ENCODE measurements at places on chromosomes 2 and 18.

GRCh38 chr18:25038261-25038660 lies 313.7 kb downstream of the ZNF521 start:
- DNase-seq: no peak

- peak; percentile 8 for DNase-seq
Observed at GRCh38 chr2:202104286-202104870, 31.3 kb downstream of the KIAA2012 start.

DNA sequence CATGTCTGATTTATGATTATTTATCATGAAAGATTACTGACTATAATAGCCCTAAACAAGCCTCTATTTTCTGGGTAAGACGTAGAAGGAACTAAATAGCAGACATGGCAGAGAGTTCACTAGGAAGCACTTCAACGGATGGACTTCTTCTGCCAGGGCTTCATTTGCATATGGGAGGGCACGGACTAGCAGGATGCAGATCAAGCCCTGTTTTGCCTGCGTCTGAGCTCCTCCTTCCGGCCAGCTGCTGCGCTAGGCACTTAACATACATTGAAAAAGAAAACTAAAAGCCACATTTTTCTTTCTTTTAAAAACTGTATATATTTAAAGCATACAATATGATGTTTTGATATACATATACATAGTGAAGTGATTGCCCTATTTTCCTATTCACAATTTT lies 340.0 kb upstream of the MEX3C start:
- peak; percentile 43 for DNase-seq

DNA sequence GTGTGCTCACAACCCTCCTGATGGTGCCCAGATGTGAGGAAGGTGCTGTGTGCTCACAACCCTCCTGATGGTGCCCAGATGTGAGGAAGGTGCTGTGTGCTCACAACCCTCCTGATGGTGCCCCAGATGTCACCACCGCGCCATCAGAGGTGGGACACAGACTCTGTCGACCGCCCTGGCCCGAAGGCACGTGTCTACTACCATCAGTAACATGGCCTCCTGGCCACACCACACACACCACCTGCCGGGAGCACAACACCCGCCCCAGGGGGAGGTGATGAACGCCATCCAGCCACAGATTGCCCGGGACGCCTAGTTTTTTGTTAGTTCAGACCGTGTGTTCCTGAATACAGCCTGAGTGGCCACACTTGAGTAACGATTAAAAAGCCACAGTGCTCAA lies 24.5 kb downstream of the HDAC4 start:
- no peak for DNase-seq

DNA sequence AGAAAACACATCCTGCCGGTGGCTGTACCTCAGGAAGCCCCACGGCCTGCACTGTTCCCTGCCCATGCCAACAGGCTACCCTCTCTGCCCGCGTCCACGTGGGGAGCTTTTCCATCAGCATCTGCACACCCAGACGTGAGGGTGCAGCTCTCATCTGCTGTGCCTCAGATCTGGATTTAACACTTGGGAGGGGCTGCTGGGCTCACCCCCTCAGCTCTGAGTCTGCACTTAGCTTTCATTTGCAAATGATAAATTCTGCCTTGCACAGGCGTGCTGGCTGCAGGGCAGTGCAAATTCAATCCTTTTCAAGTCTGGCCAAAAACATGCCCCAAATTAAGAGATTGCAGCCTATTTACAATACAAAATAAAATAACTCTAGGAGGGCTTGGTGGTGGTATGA lies 245.7 kb downstream of the TWIST2 start:
- no peak for DNase-seq
